ENCODE measurements at places on chromosomes 7 and 10.

GRCh38 chr7:44180631-44181030 is 8.6 kb downstream of the GCK start:
- no peak for DNase-seq

GRCh38 chr7:124777268-124777667 is 11.7 kb upstream of the GPR37 start:
- no peak for DNase-seq

DNA sequence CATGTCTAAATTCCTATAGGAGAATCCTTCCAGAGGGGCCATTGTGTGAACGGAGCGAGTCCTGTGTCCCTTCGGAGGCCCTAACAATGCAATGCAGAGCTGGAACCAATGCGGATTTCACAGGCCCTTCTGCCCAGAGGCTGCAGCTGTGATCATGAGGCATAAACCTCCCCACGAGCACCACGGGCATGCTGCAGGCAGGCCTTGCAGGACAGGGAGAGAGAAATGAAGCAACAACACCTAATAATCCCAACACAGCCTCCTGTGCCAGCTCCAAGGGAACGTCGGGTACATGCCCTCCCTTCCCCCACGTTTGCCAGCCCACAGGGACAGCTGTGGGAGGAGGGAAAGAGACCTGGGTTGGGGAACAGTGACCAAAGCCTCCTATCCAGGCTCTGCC is 74.4 kb downstream of the TNS3 start:
- DNase-seq = no peak

DNA sequence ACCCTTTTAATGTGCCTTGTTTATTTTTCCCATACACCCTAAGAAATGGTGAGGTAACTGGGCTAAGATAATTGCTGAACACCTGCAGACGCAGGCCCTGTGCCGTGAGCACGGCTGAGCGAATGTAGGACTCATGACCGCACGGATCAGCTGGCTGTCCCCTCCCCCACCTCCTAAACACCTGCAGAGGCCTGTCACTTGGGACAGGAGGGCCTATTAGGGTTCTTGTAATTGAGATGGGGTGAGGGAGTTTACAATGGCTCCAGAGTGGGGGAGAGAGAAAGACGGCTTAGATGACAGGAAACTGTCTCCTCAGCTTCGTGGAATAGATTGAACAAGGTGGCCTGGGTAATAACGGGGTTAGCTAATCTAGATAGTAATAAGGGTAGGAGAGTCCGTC is 291.7 kb upstream of the HABP2 start:
- DNase-seq = no peak

- no peak for DNase-seq
Observed at GRCh38 chr10:26944261-26944882, 83.6 kb upstream of the ABI1 start.

DNA sequence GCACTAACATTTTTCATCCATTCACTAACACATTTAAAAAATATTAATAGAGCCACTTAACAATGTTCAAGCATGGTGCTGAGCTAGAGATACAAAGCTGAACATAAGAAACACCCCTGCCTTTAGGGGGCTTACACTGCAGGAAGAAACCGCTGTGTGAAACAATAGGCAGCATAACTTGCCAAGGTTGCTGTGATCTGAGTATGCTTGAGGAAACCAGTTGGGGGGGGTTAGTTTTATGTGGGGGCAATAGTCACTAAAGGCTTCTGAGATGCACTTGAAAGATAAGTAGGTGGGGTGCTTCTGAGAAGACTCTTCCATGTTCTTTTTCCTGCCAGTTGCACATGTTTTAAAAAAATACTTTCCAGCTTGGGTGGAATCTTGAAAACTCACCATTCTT is 2.8 kb downstream of the RBM17 start:
- no peak for DNase-seq

- no peak for DNase-seq
Observed at GRCh38 chr10:108562105-108562504, 1361.2 kb downstream of the XPNPEP1 start.

- DNase-seq = no peak
Observed at GRCh38 chr10:121543545-121543944, 54.7 kb downstream of the FGFR2 start.

GRCh38 chr7:148402159-148402558 is 188.4 kb upstream of the C7orf33 start:
- no peak for DNase-seq

DNA sequence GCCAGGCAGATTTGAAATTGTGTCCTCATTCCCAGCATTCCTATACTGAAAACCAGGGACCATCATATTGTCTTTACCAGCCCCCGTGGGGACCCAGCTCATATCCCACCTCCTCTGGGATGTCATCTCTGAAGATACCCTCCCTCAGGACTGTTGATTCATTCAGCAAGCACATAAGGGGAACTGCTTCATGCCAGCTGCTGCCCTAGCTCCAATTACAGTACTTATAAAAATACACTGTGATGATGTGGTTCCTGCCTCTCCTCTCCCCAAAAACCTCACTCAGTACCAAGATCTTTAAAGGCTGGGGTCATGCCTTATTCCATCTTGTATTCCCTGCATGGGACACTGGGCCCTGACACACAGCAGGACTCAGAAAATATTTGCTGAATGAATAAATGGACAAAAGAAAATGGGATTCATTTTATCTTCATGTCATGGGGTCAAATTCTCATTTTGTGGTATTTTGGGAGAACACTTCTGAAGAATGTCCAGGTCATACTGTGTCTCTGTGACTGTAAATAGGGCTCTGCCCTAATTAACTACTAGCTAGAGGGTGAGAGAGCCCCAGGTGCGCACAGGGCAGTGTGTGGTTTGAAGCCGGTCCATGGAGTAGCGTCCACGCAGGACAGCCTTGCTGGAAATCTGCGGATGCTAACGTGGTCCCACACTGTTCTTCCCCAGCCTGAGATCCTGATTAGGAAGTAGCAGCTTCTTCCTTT is 29.0 kb upstream of the DAGLB start:
- no peak for DNase-seq

DNA sequence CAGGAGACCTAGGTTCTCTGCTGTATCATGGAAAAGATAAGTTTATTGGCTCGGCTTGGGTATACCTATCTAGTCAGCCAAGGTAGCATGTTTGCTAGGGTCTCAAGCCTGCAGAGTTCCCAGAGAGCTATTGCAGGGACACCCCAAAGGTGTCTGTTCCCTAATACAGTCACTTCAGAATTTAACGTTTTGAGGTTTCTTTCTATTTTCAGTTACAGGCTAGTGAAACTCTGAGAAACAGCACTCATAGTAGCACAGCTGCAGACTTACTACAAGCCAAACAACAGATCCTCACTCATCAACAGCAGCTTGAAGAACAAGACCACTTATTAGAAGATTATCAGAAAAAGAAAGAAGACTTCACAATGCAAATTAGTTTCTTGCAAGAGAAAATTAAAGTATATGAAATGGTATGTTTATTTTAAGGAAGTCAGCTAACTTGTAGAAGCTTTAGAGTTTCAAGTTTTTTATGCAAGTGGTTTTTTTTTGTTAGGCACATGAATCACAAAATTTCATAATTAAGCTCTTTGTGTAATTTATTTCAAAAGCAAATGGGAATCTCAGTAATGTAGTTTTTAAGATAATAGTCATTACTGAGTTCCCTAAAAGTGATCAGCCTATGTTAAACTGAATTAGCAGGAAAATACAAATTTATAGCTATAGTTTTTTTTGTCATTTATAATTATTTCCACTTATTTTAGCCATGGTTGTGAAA is 54.9 kb downstream of the AKAP9 start:
- DNase-seq = no peak

- DNase-seq = no peak
Observed at GRCh38 chr7:36946401-36946739, 222.1 kb upstream of the AOAH start.

DNA sequence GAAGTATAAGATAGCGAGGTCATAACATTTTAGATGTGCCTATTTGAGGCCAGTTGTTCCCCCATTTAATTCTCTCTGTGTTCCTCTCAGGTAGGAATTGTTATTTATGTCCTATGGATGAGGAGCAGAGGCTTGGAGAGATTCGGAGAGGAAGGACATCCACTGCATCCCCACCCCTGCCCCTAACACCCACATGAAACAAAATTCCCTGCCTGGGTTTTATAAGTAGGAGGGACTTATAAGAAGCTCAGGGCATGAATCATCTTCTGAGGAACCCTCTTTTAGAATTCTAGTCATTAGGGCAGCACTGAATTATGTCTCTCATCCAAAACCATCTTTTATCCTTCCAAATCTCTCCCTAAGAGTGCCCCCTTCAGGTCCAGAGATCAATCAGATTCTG is 5.0 kb downstream of the CHAT start:
- DNase-seq = no peak

DNA sequence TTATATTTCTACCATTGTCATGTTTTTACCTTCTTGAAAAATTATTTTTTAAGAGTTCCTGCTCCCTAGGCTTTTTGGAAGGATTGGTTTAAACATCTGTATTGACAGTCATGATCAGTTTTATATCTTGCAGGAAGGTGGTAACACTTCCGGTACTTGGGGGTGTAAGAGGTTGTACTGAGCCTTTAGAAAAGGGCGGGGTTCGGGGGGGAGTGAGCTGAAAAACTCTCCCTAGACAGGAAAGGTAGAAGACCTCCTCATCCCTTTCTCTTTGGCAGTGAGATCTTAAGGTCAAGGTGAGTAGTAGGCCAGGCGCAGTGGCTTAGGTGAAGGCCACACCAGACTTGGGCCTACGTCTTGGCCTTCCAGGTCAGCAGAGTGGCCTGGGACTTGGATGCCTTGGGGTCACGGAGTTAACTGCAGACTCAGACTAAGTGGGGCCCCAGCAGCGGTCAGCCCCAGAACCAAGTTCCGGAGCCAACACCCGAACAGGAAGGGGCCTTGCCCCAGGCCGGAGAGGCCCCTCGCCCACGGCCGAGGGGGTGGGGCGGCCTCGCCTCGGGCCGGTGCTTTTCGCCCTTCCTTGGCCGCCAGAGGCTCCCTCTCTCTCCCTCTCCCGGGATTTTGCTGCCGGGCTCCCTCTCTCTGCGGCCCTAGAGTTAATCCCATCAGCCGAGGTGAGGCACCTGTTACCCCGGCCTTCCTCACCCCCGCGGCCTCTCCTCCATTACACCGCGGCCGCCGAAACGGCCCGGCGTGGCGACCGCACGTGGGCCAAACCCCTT is at the start of gene PPP1R9A:
TSS of gene PPP1R9A (plus strand) at position 569 of the 785 bp plus-strand sequence. CDS start 2,520 bp downstream, outside the sequence.
- DNase-seq = no peak

DNA sequence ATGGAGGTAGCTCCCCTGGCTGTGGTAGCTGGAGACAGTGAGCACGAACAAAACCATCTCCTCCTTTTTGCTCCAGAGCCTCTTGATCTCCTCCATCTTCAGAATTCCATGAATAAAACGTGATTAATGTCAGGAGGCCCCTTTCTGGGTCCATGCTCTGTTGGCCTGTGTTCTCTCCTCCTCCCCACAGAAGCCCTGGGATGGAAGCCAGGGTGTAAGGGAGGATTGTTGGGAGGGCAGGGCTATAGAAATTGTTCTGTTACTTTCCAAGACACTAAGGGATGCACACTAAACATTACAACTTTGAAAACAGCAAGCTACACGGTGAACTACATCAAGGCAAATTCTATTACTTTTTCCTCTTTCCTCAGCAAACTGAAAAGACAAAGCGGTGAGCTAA is 96.3 kb downstream of the RNF216 start:
- DNase-seq = no peak

DNA sequence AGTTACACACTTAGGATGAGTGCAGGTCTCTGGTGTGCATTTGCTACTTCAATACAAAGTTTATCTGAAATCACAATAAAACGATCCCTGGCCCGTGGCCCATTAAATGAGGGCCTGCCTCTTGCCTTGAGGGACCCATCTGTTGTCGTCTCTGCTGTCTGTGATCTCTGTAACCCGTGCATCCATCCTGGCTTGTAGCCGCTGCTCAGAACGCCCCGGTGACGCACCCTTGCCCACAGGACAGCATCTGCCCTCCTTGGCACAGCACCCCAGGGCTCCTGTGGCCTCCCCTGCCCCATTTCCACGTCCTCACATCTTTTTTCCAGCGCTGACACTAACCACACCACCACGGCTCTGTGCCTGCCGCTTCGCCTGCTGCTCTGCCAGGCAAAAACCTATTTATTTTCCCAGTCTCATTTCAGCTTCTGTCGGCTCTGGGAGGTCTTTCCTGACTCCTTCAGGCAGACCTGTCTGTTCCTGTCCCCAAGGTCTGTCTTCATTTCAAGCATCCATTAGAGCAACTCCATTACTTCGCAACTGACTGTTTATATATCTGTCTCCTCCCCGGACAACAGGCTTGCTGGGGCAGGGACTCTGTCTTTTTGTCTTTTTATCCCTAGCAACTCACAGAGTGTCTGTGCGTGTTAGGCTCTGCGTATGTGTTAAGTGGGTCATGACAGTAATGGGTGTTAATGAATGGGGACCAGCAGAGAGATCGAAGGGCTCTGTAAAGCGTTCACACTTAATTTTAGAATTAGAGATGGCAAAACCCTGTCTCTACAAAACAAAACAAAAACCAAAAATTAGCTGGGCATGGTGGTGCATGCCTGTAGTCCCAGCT is 16.4 kb downstream of the CARD11 start:
- DNase-seq = no peak

DNA sequence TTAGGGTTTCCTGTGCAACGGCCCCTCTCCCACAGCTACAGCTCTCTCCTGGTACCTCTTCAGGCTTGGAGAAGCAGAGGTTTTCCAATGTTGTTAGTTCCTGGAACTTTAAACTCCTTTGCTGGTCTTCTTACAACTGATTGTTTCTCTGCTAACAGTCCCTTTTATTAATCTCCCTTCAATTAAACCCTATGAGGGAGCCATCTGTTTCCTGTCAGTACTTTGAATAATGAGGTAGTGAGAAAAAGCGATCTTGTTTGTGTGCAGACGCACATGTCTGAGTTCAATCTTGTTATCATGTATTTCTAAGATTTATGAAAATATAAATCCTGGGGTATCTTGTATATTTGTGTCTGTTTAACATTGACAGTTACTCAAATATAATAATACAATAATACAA is 102.4 kb downstream of the MDFIC start:
- DNase-seq = no peak

DNA sequence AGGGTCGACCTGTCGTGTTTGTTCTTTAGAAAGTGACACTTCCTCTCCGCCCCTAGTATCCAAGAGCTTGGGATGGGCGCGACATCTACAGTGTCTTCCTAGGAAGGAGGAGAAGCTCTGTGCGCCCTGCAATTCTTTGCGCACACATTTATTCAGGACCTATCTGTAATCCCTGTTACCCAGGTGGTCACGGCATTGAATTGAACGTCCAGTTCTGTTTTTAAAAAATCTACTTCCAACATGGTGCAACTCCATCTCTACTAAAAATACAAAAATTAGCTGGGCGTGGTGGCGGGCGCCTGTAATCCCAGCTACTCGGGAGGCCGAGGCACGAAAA is 606 bp upstream of the LAMB1 start:
- no peak for DNase-seq

DNA sequence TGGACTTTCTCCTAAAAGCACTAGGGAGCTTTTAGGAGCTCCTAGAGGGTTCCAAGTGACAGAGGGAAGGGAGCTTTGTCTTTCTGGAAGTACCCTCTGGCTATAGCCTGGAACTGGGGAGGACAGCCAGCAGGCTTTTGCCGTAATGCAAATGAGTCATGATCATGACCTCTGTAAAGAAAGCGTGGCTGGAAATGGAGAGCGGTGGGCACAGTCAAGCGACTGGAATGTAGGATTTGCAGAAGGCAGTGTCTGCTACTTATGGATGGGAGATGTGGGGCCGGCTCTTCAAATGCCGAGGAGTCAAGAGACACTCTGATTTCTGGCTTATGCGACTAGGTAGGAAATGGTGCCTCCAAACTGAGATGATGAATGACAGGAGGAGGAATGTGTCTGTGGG is 34.6 kb upstream of the PLPP4 start:
- no peak for DNase-seq

GRCh38 chr10:49585387-49585786 is 24.7 kb upstream of the SLC18A3 start:
- no peak for DNase-seq

- no peak for DNase-seq
Observed at GRCh38 chr7:143222782-143223181, 945 bp downstream of the TAS2R40 start.

GRCh38 chr7:151696721-151697514 is 177.2 kb upstream of the RHEB start:
- no peak for DNase-seq
